Mesenteric fat pad (tissue), 1 donor: ENCODE measurements at places on chromosomes 4 and X.

GRCh38 chrX:119004920-119005524 is 30.6 kb downstream of the LONRF3 start:
- no peak for DNase-seq

- DNase-seq, result no peak
Observed at GRCh38 chr4:140704964-140705363, 51.2 kb downstream of the TBC1D9 start.

- DNase-seq, result no peak
Observed at GRCh38 chr4:147050356-147050765, 104.7 kb upstream of the TTC29 start.

DNA sequence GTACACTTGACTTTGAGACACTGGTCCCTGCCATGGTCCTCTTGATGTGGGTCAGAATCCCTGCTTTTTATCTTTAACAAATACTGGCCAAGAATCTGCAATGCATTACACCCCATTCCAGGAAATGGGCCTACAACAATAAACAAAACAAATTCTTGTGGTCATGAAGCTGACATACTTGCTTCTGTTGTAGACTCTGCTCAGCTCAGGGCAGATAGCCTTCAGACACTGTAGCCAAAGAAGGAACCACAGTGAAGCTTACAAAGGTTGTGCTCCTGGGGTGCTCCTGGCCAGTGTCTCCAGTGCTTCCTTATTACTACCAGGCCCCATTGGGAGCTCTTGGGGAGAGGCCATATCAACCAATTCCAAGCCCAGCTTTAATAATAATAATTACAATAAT is 21.8 kb downstream of the KIAA1210 start:
- no peak for DNase-seq

DNA sequence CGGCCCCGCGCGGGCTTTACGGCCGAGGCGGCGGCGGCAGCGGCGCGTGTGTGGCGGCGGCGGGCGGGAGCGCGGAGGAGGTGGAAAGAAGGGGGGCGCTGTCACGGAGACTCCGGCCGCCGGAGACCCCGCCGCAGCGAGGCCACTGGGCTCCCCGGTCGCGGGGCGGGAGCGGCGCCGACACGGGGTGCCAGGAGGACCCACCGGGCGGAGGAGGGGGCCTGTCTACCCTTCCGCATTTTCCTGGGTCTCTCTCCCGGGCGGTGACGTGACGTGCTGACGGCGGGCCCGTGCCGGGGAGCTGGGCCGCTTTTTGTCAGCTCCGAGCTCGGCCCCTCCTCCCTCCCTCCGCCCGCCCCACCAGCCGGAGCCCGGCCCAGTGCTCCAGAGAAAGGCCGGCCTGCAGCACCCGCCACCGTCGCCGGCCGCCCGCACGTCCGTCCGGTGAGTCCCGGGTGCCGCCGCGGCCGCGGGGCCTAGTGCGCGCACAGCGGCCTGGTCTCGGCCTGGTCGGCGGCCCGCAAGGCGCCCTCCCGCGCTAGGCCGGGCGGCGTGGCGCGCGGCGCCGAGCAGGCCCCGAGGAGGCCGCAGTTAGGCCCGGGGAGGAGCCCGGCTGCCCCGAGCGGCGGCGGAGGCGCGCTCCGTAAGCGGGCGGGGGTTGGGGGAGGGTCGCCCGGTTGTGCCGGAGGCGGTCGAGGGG is at the start of gene ZFX:
TSS of gene ZFX (plus strand) at position 379 of the 700 bp plus-strand sequence. CDS start 23,014 bp downstream, outside the sequence.
- no peak for DNase-seq

GRCh38 chr4:101279377-101279871 is 67.9 kb downstream of the PPP3CA start:
- no peak for DNase-seq

DNA sequence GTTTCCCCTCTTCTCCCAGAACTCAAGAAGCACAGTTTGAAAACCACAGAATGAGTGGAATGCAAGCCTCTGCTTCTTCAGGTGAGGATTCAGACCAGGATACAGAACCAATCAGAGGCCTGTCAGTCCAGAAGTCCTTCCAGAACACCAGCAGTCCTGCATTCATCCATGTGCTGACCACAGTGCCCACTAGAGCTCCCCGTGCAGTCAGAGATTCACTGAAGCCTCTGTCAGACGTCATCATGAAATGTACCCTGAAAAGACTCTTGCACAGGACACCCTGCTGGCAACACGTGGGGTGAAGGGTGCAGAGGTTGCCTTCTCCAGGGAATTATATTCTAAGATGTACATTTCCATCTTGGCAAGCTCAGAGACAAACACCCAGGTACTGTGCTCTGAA is 75.9 kb upstream of the LSM6 start:
- DNase-seq, result no peak

GRCh38 chr4:68592673-68593072 is 16.6 kb upstream of the UGT2B17 start:
- no peak for DNase-seq

- peak; percentile 77 for DNase-seq
Observed at GRCh38 chrX:47585273-47585672, 3.0 kb downstream of the TIMP1 start.

DNA sequence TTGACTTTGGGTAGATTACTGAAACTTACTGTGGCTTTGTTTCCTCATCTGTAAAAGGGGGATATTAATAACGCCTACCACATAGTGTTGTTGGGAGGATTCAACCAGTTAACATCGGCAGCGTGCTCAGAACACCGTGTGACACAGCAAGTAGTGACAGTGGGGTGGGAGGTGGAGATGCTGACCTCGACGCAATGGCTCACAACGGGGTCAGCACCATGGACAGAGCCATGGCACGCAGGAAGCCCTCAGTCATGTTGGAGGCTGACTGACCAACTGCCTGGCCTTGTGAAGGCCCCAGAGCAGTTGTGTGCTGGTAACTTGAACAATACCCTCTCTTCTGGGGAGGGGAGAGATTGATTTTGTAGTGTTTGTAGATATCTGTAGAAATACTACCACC is 93.2 kb downstream of the WFS1 start:
- no peak for DNase-seq

- peak; percentile 91 for DNase-seq
Observed at GRCh38 chr4:113760795-113761619, 531 bp downstream of the CAMK2D start.

GRCh38 chr4:146582864-146583263 is 55.8 kb upstream of the POU4F2 start:
- DNase-seq, result no peak

- no peak for DNase-seq
Observed at GRCh38 chrX:17328837-17329236, 46.2 kb upstream of the NHS start.

DNA sequence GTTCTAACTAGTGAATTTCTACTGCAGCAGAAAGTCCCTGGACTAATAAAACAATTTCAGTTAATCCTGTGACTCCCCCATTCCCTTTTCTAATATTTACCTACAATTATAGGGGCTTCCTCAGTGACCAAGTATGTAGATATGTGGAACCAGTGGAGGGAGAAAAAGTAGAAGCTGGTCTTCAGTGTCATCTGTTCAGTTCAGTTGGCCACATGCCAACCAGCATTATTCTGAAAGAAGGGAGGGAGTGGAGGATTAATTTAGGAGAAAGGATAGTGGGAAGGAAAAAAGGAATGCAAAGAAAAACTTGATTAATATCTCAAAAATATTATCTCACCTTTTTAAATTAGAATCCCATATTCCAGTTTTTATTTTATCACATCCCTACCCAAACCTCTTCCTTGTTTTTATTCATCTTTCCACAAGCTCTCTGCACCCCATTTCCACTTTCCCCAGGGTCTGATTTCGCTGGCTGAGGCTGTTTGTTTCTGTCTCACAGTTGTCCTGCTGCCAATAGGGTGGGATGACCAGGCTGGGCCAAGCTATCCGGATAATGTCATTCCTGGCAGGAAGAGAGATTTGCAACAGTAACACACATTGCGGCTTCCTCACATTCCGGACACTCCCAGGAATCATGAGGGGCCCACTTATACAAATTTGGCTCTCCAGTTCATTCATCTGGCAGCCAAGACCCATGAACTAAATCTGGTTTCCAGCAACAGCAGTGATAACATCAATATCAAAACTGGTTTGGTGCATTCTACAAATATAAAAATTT is 24.6 kb upstream of the ANTXR2 start:
- no peak for DNase-seq

DNA sequence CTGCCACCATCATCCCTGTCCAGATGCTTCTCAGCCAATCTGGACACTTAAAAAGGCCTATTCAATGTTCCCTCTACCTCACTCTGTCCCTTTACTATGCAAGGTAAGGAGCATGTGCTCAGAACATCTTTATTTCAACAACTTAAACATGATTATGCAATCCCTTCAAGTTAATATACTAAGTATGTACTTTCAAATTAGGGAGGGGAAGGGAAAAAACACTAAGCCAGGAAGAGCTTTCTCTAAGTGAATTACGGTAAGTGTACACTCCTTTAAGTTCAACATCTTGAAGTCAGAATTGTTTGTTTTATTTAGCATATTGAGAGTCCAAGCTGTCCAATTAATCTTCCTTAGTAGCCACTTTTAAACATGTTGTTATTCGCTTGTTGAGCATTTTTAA is 14.1 kb downstream of the SLC10A7 start:
- DNase-seq, result no peak

DNA sequence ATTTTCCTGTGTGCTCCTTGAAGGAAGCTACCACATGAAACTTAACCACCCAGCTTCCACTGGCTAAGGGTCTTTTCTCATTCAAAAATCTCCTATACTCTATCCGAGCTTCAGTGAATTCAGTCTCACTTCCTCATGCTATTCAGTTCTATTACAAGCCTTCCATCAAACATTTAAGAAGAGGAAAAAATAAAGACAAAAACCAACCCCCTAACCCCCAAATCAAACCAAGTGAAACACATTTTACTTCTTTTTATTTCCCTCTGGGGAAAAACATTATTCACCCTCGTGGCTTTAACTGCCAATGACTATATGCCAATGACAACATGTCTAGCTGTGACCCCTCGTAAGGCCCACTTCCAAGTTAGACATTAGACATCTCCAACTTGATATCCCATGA is 16.2 kb upstream of the WDR19 start:
- DNase-seq, result no peak

- no peak for DNase-seq
Observed at GRCh38 chr4:3399277-3400194, 42.2 kb upstream of the HGFAC start.

GRCh38 chr4:78944381-78944780 is 5.1 kb upstream of the PAQR3 start:
- no peak for DNase-seq

GRCh38 chr4:153791746-153792617 is 3.1 kb upstream of the SFRP2 start:
- DNase-seq, result no peak

- no peak for DNase-seq
Observed at GRCh38 chr4:139189417-139189749, 12.4 kb upstream of the ELF2 start.

GRCh38 chrX:103356858-103357257 is 552 bp downstream of the TCEAL9 start:
- no peak for DNase-seq

- DNase-seq, result no peak
Observed at GRCh38 chr4:124132161-124132560, 580.4 kb downstream of the ANKRD50 start.

GRCh38 chr4:170009291-170009690 is 16.9 kb downstream of the MFAP3L start:
- no peak for DNase-seq
